Myocyte (in vitro differentiated cells): ENCODE measurements at places on chromosomes 2 and 18. TPM values are rescaled to one million over a fixed set of nuclear protein-coding genes. Genes with fewer than 3 reads are reported as not detected.
A peak's percentile ranks its signal among the peaks of the same experiment; 100 is the strongest.

Gene IL1B
- total RNA-seq, result not detected in 2 replicates

DNA sequence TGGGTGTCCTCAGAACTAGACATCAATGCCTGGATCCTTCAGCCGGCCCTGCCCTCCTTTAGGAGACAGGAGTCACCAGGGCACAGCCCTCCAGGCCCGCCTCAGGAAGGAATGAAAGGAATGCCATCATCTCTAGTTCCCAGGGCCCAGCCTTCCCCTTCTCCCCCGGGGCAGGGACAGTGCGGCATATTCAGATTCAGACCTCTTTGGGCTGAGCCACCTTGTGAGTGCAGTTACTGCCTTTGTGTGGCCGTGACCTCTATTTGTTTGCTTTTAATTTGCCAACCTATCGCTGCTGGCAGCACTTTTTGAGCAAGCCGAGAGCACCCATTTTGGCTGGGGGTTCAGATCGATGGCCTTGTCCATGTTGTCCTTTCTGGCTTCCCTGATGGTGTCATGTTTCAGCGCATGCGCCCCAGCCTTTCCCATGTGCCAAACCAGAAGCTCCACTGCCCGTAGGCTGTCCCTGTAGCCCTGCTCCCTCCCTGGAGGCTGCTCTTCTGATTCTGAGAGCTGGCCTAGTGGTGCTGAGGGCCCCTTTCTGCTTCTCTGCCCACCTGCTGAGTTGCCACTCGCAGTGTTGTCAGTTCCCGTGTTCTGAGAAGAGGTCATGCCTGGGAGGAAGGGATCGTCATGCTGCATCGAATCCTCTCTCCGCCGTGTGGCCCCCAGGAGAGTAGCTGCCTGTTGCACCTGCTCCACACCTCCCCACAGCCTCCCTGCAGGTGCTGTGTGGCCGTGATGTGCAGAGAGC lies 10.9 kb downstream of the ANKRD23 start:
- peak; percentile 87 for DNase-seq

GRCh38 chr2:238777369-238778067 lies 70.4 kb upstream of the TWIST2 start:
- DNase-seq, result no peak

Gene VWC2L
- total RNA-seq, result not detected in 2 replicates

DNA sequence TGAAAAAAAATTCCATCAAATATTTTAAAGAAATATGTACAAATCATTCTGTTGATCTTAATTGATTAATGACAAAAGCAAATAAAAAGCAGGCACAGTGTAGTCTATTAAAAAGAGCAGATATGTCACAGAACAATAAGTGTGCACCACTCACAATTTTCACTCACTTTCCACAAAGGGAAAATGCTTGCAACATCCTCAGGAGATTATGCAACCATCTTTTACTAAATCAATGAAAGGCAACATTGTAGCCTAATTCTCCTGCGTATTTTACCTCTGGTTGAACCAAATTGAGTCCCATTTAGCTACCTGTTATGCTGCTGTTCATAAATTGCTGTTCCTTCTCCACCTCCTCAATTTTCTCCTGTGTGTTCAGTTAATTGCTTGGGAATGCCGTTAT lies 1346.8 kb upstream of the PIK3C3 start:
- DNase-seq, result no peak

Gene LAMA3
- total RNA-seq, result 1.2 and 2.8 TPM in 2 replicates

- DNase-seq, result no peak
These were observed 29.3 kb downstream of the BCL2L11 start for GRCh38 chr2:111149882-111150455.

DNA sequence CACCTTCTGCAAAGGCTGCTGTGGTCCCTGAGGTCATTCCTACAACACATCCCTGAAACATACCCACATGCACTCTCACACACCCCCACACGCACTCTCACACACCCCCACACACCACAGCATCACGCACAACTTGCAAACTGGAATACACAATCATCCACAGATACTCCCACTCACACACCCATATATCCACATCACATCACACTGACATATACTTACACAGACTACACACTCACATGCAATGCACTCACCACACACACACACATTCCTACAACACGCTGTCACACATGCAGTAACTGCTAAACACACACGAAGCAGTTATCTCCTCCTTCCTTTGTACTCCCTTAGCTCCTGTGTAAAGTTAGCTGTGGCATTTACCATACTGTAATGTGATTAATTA lies 57.1 kb upstream of the PKDCC start:
- no peak for DNase-seq

- DNase-seq, result peak; percentile 78
These were observed 175.4 kb downstream of the ANTXR1 start for GRCh38 chr2:69188182-69188900.

GRCh38 chr2:20074901-20075300 lies 23.5 kb upstream of the LAPTM4A start:
- DNase-seq, result no peak

- no peak for DNase-seq
These were observed 49.3 kb downstream of the MMADHC start for GRCh38 chr2:149538138-149538833.

DNA sequence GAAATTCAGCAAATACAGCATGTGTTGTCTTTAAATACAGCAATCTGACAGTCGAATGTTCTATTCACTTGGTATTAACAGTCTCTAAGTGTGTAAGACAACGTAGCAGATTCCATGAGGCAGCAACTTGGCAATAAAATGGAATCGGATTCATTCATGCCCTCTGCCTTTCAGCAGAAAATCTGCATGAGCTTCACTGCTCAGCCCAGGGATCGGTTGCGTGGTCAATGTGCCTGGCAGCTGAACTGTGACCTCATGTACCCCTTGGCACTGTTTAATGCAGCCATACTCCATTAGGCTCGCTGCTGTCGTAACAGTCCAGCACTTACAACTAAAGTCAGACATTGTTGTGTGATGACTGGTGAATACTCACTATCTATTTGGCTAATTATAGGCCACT lies 17.7 kb upstream of the RGPD4 start:
- DNase-seq, result peak; percentile 87

DNA sequence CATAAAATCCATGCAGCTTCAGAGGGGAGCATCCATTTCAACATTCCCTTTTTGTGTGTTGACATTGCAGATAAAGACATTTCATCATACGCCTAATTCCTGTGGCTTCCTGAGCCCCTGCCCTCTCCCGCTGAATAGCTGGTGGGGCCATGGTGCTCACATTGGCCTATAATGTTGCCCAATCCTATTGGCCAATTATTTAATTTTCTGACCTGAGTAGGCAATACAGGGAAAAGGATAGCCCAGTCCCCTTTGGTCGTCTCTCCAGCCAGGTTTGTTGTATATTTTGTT lies 163.8 kb upstream of the MYCN start:
- no peak for DNase-seq

Gene SPR
- 26.4 and 27.0 TPM in 2 replicates for total RNA-seq

DNA sequence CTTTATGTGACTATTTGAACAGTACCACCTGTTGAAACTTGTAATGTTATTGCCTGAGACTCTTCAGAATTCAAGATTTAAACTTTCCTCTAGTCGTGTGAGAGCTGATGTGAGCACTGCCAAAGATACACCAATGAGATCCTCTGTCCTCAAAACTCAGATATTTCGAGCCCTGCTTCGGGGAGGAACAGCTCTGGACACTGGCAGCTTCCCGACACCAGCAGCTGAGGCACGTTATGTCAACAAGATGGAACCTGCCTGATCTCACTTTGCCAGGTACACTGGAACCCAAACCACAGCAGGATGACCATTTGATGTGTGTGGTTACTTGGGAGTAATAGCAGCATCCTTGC lies 319.9 kb upstream of the RBMS1 start:
- DNase-seq, result no peak

- DNase-seq, result peak; percentile 7
These were observed 76.3 kb downstream of the DDX1 start for GRCh38 chr2:15667809-15668556.

Gene RIT2
- not detected in 2 replicates for total RNA-seq

Gene PLGLB1
- total RNA-seq, result 1.4 and 2.5 TPM in 2 replicates

Gene FMNL2
- total RNA-seq, result 6.9 and 7.0 TPM in 2 replicates

- DNase-seq, result no peak
These were observed 134.0 kb downstream of the SEPTIN10 start for GRCh38 chr2:109479804-109480203.

DNA sequence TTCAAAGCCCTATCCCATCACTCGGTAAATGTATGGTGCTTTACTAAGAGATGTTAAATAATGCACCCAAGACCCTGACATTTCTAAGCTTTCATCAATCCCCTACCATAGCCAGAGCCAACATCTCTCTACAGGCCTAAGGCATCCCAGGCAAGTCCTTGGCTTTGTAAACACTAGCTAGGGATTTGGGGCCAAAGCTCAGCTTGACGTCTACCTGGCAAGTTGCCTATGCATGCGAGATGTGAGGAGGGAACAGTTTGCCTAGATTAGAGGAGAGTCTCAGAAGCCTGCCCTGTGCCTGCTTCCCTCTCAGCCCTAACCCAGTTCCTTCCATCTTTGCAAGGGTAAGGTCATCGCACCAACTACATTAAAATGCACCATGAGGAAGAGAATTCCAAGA lies 221.5 kb upstream of the NCKAP5 start:
- DNase-seq, result no peak

Gene PRKAG3
- total RNA-seq, result 49.9 and 65.9 TPM in 2 replicates

DNA sequence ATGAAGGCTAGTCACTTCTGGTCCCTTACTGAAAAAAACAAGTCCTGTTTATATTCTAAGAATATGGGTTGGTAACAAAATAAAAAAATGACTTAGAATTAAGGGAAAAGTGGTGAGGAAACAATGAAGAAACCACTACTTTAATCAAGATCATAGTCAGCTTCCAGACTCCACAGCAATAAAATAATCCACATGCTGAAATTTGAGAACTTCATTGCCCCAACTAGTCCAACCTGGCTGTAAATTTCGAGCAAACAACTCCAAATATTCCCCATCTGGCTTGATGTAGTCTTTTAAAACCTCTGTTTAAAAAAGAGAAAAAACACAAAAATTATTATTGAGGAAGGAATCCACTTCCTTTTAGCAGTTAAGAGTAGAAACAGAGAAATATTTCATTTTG lies 32.5 kb downstream of the METTL4 start:
- DNase-seq, result no peak

DNA sequence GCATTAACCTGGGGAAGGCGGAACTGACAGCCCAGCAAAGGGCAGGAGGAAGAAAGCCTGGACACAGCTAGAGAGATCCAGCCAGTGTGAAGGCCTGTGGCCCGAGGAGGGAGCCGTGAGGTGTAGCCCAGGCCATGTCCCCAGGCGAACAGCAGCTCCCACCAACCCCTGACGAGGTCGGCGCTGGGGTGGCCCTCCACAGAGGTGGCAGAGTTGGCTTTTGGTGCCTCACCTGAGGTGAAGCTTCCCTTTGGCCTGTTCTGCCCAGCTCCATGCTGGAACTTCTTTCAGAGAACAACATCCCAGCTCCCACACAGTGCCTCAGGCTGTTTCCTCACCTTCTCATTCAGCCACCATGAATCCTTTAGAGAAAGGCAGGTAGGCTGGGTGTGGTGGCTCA lies 13.3 kb downstream of the TMEM177 start:
- no peak for DNase-seq

GRCh38 chr2:156326526-156327095 lies 5.9 kb downstream of the NR4A2 start:
- no peak for DNase-seq

DNA sequence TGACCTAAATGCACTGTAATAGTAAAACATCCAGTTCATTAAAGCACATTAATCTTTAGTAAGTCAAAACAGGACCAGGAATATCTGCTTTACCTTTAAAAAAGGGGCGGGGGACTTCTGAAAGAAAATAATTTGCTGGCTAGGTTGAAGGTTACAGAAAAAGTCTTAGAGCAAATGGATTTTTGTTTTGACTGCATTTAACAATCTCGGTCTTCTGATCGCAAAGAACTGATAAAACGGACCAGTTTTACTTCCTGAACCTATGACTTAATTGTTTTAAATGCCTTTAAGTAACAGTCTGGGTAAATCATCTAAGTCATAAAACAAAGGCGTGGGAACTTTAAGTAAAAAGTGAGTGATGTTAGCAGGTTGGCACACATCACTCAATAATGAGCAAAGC lies 783 bp downstream of the BUB1 start:
- no peak for DNase-seq

Gene RFTN2
- 6.2 and 6.8 TPM in 2 replicates for total RNA-seq

Gene CNDP1
- total RNA-seq, result not detected in 2 replicates

Gene SRD5A2
- total RNA-seq, result 0.10 and 0.19 TPM in 2 replicates

DNA sequence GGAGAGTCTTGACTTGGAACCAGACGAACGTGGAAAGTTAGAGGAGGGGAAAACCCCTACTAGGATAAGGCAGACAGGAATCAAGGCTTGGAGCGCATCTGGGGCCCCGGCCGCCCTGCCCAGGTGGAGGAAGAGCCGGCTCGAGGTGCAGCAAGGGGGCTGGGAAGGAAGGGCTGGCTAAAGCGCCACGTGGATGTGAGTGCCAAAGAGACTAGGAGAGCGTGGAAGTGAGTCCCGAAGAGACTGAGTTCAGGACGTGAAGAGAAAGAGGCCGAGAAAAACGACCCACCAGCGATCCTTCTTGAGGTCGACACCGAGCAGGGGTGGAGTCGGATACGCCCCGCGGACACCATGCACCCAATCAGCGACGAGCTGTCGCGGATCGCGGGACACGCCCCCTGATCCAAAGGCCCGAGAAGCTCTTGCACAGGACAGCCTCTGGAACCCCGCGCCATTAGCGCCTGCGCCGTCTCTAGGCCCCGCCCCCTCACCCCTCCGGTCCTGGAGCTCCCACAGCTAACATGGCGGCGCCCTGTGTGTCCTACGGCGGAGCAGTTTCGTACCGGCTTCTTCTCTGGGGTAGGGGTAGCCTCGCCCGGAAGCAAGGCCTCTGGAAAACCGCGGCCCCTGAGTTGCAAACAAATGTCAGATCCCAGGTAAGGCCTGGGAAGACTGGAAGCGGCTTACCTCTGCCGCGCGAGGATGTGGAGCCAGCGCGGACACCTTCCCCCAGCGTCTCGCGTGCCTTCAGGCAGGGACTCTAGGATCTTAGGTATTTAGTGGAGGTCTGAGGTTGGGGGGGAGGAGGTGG lies at the start of gene MRPS9:
MRPS9 (plus strand) TSS at position 498 of the 811 bp plus-strand sequence; CDS start at position 522, 24 bp downstream.
- DNase-seq, result peak; percentile 98

DNA sequence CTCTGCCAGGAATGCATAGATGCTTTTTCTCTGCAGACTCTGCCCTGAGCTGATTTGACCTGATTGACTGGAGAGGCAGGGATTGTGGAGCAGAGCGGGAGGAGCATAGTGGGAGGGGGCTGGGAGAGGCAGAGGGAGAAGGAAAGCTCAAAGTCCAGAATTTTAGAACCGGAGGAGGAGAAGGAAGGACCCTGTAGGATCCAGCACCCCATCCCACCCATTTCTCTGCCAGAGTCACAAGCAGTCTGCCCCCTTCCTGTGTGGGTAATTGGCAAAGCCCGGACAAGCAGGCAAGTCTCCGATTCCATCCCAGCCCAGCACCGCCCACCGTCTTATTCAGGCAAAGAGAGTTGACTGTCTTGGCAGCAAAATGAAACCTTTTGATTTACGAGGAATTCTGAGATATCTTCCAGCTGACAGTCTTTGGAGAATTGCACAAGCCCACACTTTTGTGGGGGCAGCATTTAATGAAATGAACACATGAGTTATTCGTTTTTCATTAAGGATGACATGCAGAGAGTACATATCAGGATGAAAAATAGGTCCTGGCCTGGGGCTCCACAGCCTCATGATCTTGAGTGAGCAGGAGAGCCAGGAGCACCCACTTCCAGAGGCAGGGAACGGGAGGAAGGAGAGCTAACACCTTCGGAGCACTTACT lies 103.1 kb downstream of the MCFD2 start:
- DNase-seq, result peak; percentile 64

Gene CPLX4
- total RNA-seq, result not detected in 2 replicates

- DNase-seq, result no peak
These were observed 39.0 kb upstream of the BMPR2 start for GRCh38 chr2:202337151-202337550.

- no peak for DNase-seq
These were observed 20.6 kb downstream of the TMEM87B start for GRCh38 chr2:112075490-112076260.
